ENCODE measurements at places on chromosomes 13 and 19.

DNA sequence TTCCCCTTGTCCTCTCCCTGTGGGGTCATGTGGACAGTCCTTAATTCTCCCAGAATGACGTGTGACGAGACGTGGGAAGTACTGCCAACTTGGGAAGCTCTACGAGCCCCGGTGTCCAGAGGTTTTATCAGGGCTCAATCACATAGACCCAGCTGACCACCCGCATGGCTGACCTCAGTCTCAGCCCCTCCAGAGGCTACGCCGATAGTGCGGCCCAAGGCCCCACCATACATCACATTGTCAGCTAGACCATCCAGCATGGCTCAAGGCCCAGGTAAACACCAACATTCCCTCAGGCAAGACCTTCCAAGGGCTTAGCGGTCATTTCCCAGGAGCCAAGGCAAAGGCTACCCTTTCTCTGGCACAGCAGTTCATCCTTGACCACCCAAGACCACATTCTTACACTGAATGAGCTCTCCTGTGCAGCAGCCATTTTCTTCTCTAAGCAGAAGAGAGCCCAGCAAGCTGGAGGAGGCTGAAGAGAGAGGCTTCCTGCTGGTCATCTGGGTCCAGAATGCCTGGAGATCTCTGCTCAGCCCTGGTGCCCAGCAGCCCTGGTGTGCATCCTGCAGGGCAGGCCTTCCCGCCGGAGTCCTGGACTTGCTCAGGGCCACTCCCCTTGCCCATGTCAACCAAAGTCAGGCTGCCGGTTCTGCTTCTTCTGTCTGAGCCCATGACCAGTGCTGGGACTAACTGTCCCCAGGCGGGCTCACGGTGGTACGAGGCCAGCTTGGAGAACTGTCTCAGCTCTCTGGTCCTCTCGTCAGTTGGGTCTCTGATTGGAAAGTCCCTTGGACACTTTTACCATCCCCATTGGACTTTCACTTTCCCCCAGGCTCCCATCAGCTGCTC, 7.9 kb upstream of the F10 start:
- DNase-seq = no peak

- no peak for DNase-seq
These were observed 1660.7 kb downstream of the SLITRK1 start for GRCh38 chr13:82221621-82222020.

DNA sequence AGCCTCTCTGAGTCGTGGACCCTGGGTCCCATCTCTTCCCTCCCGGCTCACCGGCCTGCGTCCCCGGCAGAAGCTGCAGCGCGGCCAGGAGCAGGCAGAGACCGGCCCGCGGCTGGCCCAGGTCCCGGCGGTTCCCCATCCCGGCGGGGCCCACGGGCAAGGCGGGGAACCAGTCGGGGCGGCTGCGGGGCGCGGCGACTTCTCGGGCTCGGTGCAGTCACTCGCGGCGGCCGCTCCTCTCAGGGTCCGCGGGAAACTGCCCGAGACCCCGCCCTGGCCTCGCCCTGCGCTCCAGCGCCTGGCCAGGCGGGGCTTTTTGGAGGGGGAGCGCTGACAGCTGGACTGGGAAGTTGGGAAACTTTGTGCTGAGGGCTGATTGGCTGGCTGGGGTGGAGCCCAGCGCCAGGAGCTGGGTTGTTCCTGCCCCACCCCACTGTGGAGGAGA, at the start of gene COL5A3:
Gene COL5A3 (minus strand): TSS at position 258 of the 445 bp plus-strand sequence. CDS start 119 bp downstream, at position 139.
- DNase-seq = no peak

DNA sequence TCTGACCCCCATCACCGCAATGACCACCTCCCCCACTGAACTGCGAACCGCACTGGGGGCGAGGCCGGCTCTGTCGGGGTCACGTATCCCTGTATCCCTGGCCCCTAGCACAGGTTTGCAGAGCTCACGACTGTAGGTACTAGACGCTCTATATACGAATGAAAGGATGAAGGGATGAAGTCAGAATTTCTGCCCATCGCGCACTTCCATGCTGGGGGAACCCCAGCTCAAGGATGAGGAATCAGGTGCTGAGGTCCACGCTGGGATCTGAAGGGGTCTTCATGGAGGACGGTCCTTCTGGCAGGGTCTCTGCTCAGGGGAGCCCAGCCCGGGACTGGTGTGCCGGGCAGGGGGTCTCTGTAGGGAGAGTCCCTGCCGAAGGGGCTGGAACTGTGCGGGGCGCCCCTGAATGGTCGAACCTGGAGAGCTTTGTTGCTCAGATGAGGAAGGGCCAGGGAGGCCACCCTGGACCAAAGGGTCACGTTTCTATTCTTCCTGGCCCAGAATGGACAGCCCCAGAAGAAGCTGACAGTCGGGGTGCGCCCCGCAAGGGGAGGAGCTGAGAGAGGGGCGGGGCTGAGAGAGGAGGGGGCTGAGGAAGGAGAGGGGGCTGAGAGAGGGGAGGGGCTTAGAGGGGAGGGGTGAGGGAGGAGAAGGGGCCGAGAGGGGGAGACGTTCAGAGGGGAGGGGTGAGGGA, 37.9 kb upstream of the SEMA6B start:
- no peak for DNase-seq

DNA sequence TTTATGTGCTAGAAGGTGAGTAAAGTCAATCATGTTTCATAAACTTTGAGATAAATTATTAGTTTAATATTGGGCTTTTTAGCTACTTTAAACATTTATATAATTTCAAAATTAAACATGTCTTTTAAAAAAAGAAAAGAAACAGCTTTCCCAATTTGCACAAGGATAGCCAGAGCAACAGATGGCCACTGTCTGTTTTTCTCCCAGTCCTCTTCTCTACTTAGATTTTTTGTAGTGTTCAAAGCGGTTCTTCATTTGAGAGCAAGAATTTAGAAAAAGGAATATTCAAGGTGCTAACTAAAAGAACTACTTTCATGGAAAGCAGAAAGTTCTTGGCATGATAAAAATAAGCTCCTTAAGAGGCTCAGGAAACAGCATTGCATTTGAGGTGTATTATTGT, 128.3 kb upstream of the MIR17HG start:
- no peak for DNase-seq

DNA sequence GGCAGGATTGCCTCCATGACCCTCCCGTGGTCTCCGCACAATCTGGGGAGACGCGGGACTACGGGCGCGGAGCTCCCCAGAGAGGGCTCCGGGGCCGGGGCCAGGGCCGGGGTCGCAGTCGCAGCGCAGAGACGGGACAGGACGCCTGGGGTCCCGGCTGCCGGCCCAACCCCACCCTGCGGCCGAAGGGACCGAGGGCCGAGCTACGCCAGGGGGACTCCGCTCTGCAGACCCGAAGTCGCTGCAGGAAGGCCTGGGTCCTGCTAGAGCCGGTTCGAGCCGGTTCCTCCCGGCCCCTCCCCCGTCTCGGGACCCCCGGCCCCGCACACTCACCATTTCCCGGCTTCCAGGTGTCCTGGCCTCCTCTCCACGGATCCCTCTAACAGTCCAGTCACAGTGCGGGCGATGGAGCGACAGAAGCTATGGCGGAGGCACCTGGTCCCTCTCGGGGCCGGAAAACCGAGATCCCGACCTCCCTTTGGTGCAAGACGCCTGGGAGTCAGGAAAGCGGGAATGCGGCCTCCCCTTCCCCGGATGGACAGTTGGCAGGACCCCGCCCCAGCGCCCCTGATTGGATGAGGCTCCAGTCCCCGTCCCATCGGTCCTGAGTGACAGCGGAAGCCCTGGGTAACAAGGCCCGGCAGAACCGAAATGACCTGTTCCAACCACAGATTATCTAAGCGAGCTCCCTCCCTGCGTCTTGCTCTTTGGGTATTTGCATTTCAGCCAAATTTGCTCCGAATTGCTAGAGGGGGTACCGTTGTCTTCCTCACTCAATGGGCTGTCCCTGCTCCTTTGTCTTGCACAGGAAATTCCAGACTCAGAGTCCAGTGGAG, at the start of gene ZNF625:
Gene ZNF625 (minus strand): TSS at position 512 of the 836 bp plus-strand sequence. CDS start 176 bp downstream, at position 336.
- DNase-seq = peak; percentile 94

GRCh38 chr13:23440821-23441618, 7.5 kb upstream of the SACS start:
- no peak for DNase-seq

- DNase-seq = no peak
These were observed 66.1 kb downstream of the ZNF93 start for GRCh38 chr19:19966862-19967261.

GRCh38 chr13:84946192-84946591, 853.0 kb downstream of the SLITRK6 start:
- no peak for DNase-seq

DNA sequence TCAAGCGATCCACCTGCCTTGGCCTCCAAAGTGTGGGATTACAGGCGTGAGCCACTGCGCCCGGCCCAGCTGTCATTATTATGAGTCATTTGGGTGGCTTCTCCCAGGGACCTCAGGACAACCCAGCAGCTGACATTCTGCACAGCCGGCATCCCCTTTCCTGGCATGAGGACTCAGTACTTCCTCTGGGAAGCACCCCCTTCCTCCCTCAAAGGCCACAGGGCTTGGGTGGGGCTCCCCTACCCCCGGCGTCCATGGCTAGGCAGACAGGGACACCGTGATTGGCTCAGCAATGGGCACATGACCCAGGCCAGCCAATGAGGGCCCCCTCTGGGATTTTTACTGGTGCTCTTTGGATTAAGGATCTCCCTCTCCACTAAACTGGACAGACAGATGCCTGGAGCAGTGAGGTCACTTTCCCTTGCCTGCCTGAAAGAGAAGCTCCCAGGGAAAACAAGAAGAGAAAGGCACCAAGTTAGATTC, 6.0 kb downstream of the KANK2 start:
- DNase-seq = no peak

DNA sequence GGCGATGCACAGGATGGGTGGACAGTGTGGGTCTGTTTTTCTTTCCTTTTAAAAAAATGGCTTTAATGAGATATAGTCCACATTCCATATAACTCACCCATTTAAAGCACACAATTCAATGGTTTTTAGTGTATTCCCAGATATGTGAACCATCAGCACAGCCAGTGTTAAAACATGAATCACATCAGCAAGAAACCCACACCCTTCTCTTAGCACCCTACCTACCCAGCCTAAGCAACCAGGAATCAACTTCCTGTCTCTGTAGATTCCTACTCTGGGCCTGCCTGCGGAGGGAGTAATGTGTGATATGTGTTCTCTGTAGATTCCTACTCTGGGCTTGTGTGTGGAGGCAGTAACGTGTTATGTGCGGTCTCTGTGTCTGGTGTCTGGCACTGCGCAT, 11.9 kb downstream of the TMEM255B start:
- no peak for DNase-seq

GRCh38 chr13:46152627-46153328, 29.2 kb downstream of the LCP1 start:
- DNase-seq = no peak

DNA sequence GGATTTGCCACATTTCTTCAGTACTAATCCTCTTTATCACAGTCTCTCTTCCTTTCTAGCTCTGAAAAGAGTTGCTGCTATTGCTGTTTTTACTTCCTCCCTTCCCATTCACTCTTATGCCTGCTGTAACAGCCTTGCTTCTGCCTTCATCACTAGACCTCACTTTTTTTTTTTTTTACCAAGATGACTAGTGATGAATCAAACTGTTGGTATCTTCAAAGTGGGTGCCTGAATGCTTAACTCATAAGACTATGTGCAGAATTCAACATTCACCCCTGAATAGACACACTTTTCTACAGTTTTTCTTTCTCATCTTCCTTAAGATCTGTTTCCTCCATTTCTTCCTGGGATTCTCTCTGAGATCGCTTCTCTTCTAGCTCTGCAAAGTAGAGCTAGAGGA, 217.2 kb upstream of the HTR2A start:
- DNase-seq = no peak

DNA sequence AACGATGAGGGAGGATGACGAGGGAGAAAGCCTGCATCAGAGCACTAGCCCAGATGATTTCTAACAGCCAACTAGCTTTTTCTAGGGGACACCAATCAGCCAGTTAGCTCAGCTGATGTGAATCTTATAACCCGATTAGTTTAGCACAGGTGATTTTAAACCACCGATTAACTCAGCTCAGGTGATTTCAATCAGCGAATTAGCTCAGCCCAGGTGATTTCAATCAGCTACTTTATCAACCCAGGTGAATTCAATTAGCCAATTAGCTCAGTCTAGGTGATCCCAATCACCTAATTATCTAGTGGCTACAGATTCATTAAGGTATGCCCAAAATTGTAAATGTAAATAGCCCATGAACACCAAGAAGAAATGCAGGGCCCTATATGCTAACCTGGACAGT, 146.9 kb downstream of the ZNF486 start:
- DNase-seq = no peak

GRCh38 chr13:36207672-36208071, 6.7 kb downstream of the SOHLH2 start:
- DNase-seq = no peak

GRCh38 chr13:101763191-101763590, 310.7 kb downstream of the ITGBL1 start:
- DNase-seq = no peak

DNA sequence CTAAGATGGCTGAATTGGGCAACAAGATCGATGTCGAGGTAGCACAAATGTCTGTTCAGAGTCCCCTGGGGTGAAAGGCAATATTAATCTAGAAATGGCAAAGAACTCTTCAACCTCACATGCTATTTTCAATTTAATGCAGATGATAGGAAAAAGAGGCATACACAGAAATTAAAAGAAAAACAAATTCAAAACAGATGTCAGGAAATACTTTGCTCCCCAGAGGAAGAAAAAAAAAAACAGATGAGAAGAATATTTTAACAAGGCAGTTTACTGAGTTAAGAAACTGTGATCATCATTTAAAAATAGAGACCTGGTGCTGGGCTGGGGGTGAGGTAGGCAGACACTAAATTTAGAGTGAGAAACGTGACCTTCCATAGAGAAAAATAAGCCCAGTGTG, 421.9 kb upstream of the ARGLU1 start:
- no peak for DNase-seq

- DNase-seq = no peak
These were observed 4.5 kb upstream of the ELAVL3 start for GRCh38 chr19:11485245-11485837.

DNA sequence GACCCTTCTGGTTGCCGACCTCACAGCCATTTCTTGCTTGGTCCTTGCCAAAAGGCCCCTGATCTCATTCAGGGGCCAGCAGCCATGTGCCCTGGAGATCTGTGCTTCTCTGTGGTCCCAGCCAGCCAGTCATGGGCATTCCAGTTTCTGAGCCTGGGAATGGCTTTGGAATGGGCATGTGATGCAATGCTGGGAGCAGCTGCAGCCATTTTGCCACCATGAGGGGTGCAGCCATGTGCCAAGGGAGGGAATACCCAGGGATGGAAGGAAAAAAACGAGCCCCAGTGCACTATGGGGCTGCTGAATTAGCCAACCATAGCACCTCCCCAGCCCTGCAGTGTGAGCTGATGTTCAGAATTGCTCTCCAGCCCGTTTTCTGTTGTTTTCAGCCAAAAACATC, 26.3 kb downstream of the F2RL3 start:
- DNase-seq = no peak

- no peak for DNase-seq
These were observed 242.6 kb upstream of the RFC3 start for GRCh38 chr13:33575378-33575777.

Measured in renal pelvis (tissue), 12 donors.